ENCODE measurements at places on chromosomes 5 and 9.
A peak's percentile ranks its signal among the peaks of the same experiment; 100 is the strongest.

GRCh38 chr9:113979343-113980127 lies 98.6 kb downstream of the AMBP start:
- no peak for DNase-seq

DNA sequence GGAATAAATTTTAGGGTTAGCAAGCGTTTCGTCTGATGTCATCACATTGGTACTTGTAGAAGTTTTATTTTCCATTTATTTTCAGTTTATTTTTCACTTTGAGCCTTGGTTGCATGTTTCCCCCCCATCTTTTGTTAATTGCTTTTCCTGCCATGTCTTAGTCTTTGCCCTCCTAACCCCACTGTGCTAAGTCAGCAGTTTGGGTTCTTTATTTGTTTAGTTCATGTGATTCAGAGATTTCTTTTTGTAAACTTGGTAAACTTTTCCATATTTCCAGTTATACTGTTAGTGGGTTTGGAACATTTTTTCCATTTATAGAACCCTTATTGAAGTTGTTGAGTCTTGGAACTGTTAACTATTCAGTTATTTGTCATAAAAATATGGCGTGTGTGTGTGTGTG lies 252.9 kb upstream of the ANKH start:
- DNase-seq, result no peak

- no peak for DNase-seq
Observed at GRCh38 chr9:134442486-134443173, 116.4 kb downstream of the RXRA start.

DNA sequence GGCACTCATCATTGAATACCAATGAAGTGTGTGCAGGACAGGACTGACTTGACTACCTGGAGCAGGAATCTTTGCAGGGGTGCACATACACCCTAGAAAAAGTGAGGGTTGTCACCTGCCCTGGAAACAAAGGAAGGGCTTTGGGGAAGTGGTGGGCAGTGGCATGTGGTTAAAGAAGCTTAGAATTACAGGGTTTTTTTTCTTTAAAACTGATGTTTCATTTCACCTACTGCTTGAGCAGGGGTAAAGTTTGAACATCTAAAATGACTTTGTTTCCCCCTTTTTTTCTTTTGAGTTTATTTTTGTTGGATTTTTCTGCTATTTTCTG lies 2.0 kb upstream of the KDM3B start:
- no peak for DNase-seq

DNA sequence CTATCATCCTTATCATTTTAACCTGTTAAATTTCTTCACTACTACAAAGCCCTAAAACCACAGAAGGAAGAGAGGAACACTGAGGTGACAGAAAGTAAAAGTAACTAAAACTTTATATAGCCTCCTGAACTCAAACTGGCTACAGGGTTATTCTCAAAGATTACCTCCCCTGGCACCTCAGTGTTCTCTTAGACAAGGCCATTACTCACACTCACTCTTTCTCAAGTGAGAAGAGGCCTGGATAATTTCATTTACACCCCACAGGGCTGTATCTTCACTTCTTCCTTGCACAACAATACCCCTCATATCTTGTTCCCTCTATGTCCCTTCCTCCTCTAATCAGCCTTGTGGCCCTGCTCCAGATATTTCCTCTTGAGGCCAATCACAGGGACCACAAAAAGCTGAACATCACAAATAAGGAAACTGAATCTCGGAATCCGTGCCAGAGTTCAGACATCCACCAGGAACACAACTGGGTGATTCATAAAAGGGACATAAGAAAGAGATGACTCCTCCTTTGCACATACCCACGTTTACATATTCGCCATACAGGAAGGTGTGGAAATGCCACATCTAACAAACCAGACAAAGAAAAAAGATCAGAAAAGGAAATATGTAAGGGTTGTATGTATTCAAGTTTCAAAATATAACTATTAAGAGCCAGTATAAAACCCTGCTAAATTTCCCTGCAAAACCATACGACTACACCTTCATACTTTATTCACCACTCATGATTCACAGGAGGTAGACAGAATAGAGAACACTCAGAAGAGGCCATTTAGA lies 1.7 kb upstream of the KLHL3 start:
- peak; percentile 21 for DNase-seq

GRCh38 chr5:77984587-77984986 lies 208.4 kb upstream of the TBCA start:
- DNase-seq, result no peak
